ENCODE measurements at places on chromosomes 7 and 10.

DNA sequence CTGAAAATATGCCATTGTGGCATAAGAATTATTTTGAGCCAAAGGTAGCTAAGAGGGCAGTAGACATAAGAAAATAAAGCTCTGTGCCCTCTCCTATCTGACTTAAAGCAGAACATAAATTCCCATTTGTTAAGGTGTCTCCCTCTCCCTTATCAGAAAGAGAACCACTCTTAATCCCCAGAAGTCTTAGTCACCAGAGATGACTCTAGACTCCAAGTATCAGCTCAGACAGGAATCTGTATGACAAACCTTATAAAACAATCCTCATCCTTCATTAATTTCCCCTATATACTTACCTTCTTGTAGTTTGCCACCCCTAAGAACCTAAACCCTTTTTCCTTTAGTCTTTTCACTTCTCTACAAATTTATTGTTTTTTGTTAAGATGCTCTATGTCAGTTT, 21.8 kb upstream of the PIP4K2A start:
- no peak for DNase-seq

- no peak for DNase-seq
These were observed 120.9 kb upstream of the ABCB5 start for GRCh38 chr7:20494566-20494965.

GRCh38 chr10:5887029-5887428, 2.7 kb downstream of the ANKRD16 start:
- DNase-seq = no peak

DNA sequence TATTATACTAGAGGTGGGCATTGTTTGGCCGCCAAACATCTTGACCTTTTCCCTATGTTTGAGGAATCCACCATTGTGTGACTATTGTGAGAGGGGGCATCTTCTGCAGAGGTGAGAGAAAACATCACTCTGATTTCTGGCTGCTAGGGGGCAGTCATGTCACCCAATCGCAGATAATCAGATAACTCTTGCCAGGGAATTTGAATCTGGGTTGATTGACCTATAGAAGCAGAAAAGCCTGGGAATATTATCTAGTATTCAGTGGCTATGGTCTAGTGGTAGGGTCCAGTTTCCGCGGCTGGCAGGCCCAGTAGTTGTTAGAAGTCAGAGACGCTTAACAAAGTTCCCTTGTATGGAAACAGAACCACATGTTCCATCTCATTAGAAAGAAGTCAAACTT, 808.5 kb downstream of the PHTF2 start:
- no peak for DNase-seq

DNA sequence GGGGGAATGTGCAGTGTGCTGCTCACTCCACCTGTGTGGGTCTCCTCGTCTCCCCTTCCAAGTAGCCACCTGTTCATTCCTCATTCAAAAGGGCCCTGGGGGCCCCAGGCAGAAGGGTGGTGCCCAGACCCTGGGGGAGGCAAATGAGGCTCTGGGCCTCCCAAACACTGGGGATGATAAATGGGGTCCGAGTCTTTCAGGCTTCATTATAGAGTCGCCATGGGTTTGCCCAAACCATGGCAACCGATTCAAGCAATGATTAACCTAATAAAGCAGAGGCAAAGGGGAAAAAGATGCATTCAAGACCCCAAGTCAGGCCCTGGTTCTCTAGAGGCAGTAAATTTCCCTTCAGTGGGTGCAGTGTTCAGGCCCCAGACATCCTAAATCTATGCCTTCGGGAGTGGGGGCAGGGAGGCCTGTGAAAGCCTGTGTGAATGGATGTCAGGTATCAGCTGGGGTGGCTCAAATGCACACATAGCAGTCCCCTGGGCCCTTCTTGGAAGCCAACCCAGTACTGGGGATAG, 10.4 kb downstream of the NEUROG3 start:
- no peak for DNase-seq

DNA sequence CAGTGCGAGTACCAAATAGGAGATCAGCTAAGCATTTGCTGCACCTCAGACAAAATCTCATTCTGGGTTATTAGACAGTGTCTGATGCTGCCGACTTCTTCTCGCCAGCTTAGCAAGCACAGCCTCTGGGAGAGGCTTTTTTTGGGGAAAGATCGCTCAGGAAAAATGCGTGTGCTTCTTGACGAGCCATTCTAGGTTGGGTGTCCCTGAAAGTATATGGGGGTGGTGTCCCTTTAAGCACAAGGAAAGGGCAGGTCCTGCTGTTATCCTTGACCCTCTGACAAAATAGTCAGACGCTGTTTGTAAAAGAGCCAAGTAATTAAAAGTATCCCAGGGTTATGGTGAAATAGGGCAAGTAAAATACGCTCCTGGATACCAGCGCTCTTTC, 540.1 kb upstream of the FZD8 start:
- DNase-seq = no peak

- no peak for DNase-seq
These were observed 6.4 kb downstream of the VAX1 start for GRCh38 chr10:117131376-117132327.

GRCh38 chr10:131205556-131205955, 106.0 kb downstream of the TCERG1L start:
- DNase-seq = peak; percentile 28

DNA sequence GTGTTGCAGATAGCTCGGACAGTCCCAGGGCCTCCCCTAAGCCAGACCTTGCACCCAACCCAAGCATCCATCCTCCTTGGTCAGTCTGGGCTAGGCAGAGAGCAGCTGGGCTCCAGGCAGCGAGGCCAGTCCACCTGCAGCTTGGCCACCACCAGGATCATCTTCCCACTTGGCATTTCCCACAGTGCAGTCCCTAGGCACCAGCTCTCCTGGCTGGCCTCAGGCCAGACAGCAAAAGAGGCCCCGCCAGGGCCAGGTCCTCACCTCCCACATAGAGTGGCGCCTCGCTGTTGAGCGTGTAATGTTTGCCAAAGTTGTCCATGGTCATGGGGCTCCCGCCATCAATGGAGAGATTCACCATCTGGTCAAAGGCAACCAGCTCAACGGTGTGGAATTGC, 171.7 kb downstream of the LCOR start:
- DNase-seq = no peak

GRCh38 chr7:132666774-132667172, 90.5 kb upstream of the PLXNA4 start:
- no peak for DNase-seq

- DNase-seq = peak; percentile 66
These were observed 75.5 kb upstream of the KAT6B start for GRCh38 chr10:74750848-74751274.

GRCh38 chr7:407721-408539, 111.7 kb downstream of the PDGFA start:
- DNase-seq = no peak

DNA sequence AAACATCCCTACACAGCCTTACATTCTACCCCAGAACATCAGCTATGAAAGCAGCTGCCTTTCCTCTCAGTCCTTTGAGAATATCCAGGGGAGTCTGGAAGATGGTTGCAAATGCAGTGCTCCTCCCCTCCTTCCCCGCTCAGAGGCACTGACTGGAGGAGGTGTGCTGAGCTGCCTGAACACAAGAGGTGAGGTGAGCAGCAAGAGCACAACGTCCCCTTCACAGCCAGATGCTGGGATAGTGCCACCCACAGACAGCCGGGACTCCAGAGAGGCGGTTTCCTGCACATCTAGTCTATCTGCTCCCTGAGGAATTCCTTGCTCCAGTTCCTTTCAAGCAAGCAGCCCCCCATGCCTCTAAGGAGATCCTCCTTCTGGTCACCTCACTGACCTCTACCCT, 74.2 kb downstream of the EZH2 start:
- no peak for DNase-seq

- DNase-seq = no peak
These were observed 113.1 kb upstream of the PCBD1 start for GRCh38 chr10:71001470-71001869.

GRCh38 chr10:5545778-5546710, 21.3 kb downstream of the CALML3 start:
- DNase-seq = no peak

GRCh38 chr10:86262688-86263181, 103.9 kb downstream of the GRID1 start:
- peak; percentile 15 for DNase-seq

- DNase-seq = no peak
These were observed 127.2 kb downstream of the SLIT1 start for GRCh38 chr10:97058521-97058920.

GRCh38 chr7:42233695-42234331, 3.2 kb downstream of the GLI3 start:
- no peak for DNase-seq

- no peak for DNase-seq
These were observed 669.5 kb upstream of the GRM3 start for GRCh38 chr7:85974176-85974575.

DNA sequence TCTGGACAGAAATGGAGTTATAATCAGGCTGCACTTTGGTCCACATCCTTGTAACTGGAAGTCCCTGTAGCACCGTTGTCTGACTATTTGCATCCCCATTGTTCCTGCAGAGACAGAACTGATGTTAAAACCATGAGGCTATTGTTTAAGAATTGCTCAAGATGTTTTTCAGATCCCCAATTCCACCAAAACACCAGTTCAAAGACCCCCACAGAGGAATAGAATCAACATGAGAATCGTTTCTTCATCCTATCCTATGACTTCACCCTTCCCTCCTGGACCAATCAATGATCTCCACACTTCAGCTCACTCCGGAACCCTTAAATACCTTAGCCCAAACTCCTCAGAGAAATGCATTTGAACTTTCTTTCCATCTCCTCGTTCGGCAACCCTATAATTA, 57.1 kb upstream of the GRID1 start:
- no peak for DNase-seq

DNA sequence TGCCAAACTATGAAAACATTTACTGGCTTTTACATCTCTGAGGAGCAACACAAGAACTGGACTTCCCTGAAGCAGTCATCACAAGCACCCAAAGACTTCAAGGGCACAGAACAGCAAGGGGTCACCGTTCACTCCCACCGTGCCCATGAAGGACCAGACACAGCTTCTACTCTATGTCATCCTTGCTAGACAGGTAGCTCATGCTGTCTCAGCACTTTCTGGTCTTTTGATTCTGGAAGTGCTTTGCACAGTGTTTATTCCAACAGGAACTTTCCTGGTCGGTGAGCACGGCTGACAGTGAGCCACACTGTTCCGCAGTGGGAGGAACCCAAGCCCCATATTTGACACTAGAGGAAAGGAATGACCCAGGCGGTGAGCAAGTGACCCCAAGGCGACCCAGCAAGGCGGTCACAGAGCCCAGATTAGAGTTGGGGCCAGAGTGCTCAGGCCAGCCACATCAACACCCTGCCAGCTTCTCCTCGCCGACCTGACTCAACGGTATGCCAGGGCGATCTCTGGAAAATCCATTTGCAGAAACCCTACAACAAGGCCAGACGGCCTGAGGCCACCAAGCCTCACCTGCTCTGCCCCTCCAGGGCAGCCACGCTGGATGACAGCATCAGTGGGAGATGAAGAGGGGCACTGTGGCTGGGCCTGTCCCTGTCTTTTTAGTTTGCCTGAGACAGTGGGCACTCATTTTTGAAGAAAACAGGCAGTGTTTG, 318.6 kb downstream of the TCERG1L start:
- no peak for DNase-seq

- no peak for DNase-seq
These were observed 185.0 kb downstream of the BICC1 start for GRCh38 chr10:58697691-58698090.

GRCh38 chr7:69898189-69898588, 299.9 kb downstream of the AUTS2 start:
- no peak for DNase-seq

GRCh38 chr7:44104860-44105771, 971 bp downstream of the AEBP1 start:
- DNase-seq = peak; percentile 75

- DNase-seq = no peak
These were observed 35.0 kb upstream of the DGKI start for GRCh38 chr7:137881607-137882260.

- no peak for DNase-seq
These were observed 79.6 kb upstream of the FOXP2 start for GRCh38 chr7:114334989-114335388.

GRCh38 chr10:44387853-44388251, 3.0 kb upstream of the CXCL12 start:
- peak; percentile 33 for DNase-seq

DNA sequence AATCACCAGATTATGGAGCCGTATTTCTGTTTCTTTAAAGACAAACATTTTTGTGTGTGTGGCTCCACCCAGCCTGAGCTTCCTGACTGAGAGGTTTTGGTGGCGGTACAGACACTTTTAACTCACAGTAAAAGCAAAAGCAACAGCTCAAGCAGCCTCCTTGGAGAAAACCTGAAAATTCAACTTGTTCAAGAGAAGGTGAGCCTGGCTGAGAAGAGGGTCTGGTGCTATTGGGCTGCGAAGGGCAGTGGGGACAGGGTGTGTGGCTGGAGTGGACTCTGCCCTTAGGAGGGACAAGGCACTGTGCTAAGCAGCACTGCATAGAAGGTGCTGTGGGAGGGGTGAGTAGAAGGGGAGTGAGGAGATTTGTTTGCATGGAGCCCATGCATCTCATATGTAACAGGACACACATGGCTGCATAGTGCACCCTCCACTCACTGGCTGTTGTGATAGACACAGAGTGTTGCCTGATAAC, at the start of gene GIMAP7:
GIMAP7 (plus strand) TSS at position 125 of the 475 bp plus-strand sequence. CDS start 5,103 bp downstream, outside the sequence.
- peak; percentile 87 for DNase-seq
